Naive thymus-derived CD4-positive, alpha-beta T cell (primary cell): ENCODE measurements at places on chromosomes 3 and 15.

DNA sequence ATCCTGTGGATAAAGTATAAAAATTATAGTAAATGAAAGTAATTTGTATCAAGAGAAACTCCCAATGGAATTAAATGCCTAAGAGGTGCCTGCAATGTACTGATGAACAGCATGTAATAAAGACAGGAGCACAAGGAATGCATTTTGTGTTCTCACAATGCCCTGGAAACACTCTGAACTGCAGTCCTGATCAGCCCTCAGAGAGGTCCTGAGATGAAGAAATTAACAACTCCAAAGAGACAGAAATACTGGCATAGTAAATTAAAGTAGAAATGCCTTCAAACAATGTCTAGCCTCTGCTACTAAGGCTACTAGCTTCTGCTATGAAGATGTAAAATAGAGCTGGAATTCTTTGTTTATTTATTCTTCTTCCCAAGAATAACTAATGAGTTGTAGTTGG is 59.9 kb downstream of the CFAP20DC start:
- DNase-seq: no peak

GRCh38 chr3:24650839-24651238 is 156.2 kb upstream of the THRB start:
- no peak for DNase-seq

DNA sequence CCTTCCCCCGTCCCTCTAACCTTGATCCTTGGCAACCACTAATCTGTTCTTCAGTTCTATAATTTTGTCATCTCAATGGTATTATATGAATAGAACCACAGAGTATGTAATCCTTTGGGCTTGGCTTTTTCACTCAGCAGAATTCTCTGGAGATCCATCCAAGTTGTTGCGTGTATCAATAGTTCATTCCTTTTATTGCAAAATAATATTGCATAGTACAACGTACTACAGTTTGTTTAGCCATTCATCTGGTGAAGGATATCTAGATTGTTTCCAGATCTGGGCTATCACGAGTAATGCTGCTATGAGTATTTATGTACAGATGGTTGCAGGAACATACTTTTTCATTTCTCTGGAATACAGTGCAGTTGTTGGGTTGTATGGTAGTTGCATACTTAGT is 76.2 kb downstream of the PLXNA1 start:
- no peak for DNase-seq

- DNase-seq: no peak
Measured at GRCh38 chr3:30502051-30502741, 104.2 kb upstream of the TGFBR2 start.
